SIG-M5 (cell line): ENCODE measurements at places on chromosomes 7 and 10.

DNA sequence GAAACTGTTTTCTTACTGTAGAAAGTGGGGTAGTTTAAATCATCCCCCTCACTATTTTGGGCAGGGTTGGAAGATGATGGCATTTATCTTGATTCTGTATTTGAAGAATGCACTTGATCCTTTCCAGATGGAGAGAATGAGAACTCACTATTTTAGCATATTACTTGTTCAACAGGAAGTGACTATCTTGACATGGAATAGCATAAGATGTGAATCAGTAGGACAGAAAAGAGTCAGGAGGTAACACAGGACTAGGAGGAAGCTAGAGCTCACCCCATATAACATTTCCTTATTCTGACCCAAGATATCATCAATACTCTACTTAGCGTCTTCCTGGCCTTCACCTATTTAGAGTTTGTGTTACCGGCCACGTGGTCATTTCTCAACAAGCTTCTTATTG lies 400.2 kb downstream of the PHTF2 start:
- no peak for DNase-seq

- no peak for DNase-seq
Observed at GRCh38 chr7:2209146-2209960, 23.4 kb downstream of the MAD1L1 start.

DNA sequence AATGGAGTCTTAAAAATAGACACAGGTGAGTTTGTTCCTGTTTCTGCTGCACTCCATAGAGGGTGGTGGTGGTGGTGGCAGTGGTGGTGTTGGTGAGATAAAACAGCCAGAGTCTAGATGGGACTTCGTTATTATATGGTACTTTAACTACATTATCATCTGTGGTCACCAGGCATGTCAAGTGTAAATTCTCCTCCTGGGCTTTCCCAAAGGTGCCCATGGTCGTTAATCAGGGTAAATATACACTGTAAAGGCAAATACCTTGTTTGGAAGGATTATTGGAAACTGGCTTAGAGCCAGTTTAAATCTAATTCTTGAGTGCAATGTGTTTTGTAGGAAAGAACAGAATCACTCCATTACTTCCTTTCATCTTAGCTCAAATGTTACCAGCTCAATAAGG lies 21.5 kb upstream of the COMMD3 start:
- DNase-seq, result no peak

- DNase-seq, result no peak
Observed at GRCh38 chr10:43653746-43654145, 5.1 kb upstream of the ZNF32 start.

DNA sequence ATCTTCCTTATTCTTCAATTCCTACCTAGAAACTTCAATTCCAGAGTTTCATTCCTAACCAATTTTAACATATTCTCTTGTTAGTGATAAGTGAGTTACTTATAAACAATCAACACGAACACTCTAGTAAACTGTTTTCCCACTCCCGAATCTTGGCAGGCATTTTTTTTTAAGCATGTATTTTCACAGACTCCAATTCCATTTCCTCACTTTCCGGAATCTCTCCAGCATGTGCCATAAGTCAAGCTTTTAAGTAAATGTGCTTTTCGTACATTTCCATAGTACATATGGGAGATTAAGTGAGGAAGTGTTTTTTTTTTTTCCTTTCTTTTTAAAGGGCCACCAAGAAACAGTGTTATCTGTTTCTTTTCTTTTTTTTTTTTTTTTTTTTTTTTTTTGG lies 89.1 kb downstream of the FGFR2 start:
- DNase-seq, result no peak

DNA sequence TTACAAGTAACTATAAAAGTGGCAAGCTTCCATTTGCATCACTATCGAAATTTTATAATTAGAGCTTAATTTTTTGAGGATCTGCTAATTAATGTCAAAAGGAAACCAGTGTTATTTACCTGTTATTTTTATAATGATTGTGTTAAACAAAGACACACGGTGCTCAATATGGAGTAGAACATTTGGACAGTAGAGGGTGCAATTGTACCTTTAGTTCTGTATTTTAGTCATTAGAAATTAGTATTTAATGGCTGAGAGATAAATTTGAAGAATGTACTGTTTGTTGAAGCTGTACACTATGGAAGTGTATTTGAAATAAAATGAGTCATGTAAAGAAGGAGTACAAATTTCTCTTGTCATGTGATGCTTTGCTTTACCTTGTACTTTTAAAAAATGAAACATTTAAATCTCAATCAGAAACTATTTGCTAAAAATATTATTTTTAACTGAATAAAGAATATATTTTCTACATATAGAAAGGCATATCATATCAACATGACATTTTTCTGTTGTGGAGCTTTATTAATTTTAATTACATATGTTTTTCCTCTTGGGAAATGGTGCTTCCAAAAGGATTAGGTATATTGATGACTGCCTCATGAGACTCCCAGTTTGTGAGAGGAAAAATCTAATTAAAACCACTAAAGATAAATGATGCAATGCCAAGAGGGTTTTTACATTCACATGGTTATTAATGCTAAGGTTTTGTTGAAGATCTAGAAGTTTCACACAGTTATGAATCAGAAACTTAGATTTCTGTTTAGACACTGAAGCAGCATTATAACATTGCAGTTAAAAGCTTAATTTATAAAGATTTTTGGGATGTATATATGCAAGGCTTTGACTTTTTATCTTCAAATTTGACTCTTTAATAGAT lies 10.4 kb upstream of the PRKG1 start:
- no peak for DNase-seq

GRCh38 chr7:41420421-41420820 lies 282.5 kb downstream of the INHBA start:
- DNase-seq, result no peak

DNA sequence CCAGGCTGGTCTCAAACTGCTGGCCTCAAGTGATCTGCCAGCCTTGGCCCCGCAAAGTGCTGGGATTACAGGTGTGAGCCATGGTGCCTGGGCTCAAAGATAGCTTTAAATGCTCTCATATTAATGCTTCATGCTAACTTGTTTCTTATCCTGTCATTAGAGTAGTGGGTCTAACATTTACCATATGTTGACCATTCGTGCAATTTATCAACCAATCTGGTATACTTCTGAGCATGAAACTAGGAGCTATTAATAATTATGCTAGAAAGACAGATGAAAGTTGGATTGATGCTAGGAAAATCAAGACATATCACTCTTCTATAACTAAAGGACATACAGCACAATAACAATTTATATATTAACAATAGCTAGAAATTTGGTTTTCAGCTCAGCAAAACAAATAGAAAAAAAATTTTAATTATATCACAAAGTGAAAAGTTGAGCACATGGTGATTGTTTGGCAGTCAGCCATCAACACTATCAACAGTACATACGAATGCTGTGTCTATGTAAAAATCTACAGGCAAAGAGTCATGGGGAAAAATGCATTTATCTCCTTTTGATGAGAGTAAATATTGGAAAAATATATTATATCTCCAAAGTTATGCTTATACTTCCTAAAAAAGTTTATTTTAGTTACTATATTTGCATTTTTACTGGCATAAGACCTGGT lies 112.1 kb upstream of the ABCB5 start:
- no peak for DNase-seq

GRCh38 chr10:12556039-12556438 lies 206.7 kb downstream of the CAMK1D start:
- no peak for DNase-seq

DNA sequence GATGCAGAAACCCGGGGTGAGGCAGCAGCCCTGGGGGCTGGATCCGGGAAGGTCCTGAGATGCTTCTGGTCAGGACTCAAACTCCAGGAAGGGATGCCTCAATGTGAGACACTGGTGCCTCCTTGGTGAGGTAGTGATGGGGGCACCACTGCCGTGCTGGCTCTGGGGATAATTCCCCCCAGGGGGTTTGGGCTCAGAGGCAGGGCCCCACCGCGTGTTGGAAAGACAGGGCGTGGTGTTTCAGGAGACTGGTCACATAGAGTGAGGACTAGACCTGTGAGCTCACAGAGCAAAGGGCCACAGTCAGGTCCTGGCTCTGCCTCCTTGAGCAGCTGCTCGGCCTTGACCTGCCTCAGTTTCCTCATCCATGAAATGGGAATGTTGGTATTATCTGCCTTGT lies 361.9 kb downstream of the GLRX3 start:
- DNase-seq, result no peak

GRCh38 chr10:50990568-50991455 lies 83.5 kb upstream of the PRKG1 start:
- no peak for DNase-seq

- DNase-seq, result no peak
Observed at GRCh38 chr10:43610636-43611035, 4.4 kb downstream of the ZNF485 start.

DNA sequence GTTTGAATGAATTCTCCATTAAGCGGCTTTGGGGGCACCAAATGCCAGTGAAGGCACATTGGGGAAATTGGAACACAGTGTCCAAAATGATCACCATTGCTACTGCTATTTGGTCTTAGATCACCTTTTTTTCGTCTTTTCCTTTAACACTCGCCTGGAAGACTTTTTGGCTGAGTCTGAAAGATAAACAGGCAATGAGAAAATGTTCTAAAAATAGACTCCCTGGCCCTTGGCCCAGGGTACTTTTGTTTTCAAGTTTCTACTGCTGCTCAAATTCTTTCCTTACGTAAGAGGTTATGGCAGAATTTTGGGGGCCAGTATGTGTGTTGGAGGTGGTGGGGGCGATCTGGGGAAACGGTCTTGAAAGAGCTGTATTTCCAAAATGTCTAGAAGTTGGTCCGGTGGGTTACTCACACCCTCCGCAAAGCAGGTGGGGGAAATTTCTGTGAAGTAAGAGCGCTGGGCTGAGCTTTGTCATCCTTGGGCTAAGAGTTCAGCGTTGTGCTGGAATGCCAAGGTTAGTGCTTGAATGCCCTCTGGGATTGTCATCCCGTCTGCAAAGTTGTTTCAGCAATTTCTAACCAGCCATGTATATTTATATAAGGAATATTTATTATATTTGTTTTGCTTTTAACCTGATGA lies 1.3 kb upstream of the ITPRIP start:
- DNase-seq, result no peak

GRCh38 chr7:121563177-121563576 lies 167.1 kb upstream of the FAM3C start:
- no peak for DNase-seq

- DNase-seq, result no peak
Observed at GRCh38 chr7:24346129-24346528, 62.1 kb downstream of the NPY start.

DNA sequence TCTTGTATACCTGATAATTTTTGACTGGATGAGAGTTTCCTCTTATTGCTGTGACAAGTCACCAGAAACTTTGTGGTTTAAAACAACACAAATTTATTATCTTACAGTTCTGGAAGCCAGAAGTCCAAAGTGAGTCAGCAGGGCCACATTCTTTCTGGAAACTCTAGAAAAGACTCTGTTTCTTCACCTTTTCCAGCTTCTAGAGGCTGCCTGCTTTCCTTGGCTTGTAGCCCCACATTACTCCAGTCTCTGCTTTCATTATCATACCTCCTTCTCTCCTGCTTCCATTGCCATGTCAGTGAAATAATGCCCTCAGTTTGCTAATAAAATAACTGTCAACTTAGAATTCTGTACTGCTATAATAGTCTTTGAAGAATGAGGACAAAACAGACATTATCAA lies 65.3 kb downstream of the VCL start:
- no peak for DNase-seq

DNA sequence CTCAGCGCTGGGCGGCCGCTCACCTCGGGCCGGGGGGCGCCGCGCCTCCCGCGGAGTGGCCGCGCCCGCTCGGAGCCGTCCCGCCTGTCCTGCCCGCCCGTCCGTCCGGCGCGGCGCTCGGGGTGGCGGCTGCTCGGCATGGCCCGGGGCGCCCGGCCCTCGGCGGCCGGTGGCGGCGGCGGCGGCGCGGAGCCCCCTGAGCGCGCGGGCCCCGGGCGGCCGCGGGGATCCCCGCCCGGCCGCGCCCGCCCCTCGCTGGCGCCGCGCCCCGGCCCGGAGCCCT lies 338 bp downstream of the SDK1 start:
- no peak for DNase-seq

DNA sequence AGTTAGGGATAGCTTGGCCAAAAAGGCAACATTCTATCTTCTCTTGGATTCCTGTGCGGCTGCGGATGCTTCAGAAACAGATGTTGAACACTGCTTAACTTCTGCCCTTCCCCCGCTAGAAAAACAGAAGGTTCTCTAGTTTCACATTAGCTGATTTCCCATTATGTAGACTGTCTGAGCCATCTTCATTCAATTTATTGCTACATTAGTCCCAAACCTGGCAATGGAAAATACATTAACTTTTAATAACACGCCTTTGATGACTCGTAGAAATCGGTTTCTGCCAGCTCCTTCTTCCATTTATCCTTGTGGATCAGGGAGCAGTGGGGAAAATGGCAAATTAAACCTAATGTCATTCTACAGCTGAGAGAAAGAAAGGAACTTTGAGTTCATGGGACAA lies 119.9 kb downstream of the SLC16A9 start:
- DNase-seq, result no peak

DNA sequence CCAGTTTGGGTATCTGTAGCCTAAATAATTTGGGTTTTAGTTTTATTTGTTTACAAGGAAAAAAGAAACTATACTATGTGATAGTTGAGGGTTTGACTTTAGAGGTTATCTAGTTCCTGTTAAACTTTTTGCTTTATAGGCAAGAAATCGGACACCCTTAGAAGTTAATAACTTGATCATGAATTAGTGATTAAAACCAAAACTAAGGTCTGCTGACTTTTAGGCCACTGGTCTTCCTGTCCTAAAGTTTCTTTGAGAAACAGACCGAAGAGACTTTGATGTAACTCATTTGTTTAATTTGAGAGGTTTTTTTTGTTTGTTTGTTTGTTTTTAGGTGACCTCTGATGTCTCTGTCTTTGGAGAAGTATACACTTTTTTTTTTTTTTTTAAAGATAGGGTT lies 59.7 kb downstream of the PHTF2 start:
- DNase-seq, result no peak

DNA sequence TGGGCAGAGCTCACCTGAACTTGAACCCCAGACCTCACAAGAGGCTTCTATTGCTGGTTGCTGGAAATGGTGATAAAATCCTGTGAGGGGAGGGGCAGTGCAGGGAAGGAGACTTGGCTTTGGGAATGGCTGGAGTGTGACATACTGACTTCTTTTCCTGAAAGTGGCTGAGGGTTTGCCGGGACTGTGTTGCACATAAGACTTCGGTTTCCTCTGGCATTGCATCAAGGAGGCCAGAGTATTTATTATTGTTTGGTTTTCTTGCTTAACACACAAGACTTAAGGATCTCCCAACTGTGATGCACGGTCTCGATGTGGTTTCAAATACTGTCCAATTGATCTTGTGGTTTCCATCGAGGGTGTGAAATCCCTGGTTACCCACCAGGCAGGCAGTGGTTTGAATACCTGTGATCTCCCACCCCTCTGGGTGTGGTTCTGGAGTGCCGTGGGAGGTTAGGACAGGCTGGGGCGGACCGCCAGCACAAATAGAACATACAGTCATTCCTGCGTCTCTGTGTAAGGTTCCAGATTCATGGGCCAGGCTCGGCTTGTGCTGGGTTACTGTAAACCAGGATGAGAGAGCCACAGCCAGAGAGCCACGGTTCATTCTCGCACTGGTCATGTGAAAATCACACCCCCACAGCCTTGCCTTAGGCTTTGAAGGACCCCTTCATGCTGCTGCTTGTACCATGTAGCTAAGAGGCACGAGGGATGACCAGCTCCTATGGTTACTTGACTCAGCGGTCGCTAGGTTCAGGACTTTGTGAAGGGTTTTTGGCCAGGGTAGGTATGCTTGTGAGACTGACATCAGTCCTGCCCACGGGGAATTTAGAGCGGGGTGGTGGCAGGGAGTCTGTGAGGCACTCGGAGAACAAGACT lies 39.2 kb downstream of the WBP1L start:
- DNase-seq, result no peak

GRCh38 chr10:109961174-109962001 lies 38.1 kb upstream of the XPNPEP1 start:
- no peak for DNase-seq
